Fibroblast of skin of right quadriceps (primary cell): ENCODE measurements at places on chromosomes 5 and 9.
A peak's percentile ranks its signal among the peaks of the same experiment; 100 is the strongest.

GRCh38 chr9:135792268-135793128 lies 90.5 kb downstream of the KCNT1 start:
- DNase-seq: no peak

GRCh38 chr9:97811533-97812246 lies 41.3 kb upstream of the FOXE1 start:
- peak; percentile 38 for DNase-seq

GRCh38 chr9:4299005-4299795 lies 668 bp downstream of the GLIS3 start:
- peak; percentile 58 for DNase-seq

DNA sequence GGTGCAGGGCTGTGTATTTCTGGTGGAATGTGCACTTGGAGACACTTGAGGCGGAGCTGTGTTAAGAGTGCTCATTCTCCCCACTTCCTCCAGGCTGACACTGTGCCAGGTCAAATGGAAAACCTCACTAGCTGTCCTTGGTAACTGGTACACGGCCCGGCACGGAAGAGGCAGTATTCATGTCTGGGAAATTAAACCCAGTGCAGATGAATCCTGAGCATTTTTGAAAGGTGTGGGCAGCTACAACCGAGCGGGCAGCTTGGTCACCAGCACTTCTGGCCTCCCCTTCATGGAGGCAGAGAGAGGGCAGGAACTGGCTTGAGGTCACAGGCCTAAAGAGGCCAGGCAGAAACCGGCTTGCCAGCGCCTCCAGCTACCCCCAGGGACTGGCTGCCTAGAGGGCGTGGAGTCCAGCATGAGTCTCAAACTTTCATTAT lies 1.6 kb downstream of the CLPTM1L start:
- DNase-seq: no peak

DNA sequence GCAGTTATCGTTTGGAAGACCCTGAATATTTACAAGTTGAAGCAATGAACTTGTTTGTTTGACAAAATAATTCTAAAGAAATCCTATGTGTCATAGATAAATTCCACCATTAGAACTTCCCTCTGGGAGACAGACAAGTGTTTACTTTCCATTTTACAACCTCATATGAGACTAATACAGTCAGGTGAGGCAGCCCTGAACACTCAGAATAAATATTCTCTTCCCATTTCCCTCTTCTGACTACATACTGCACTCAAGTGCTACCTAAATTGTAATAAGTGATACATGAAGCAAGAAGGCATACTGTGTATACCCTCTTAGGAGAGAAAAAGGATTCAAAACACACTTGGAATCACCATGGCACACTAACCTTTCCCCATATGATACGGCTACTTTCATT lies 6.8 kb downstream of the RASEF start:
- DNase-seq: no peak

GRCh38 chr5:125050926-125051325 lies 304.5 kb upstream of the ZNF608 start:
- DNase-seq: no peak

DNA sequence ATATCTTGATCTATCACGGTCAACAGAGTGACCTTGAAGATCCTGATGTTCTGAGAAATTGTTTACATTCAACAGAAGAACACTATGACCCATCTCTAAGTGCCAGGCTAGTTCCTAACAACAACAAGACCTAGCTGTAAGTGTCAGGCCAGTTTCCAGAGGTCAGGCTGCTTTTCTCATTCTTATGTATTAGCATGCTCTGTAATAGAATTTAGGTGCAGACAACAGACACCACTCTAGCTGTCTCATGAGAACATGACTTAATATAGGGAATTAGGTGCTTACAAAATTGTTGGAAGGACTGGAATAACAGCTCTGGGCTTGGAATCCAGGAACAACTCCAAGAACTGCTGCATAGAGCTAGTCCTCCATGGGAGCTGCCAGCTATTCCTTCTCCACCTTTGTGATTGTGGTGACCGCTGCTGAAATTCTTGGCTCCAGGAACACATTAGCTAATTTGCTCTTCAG lies 138.7 kb downstream of the SNX18 start:
- DNase-seq: peak; percentile 28
